ENCODE measurements at places on chromosomes 12 and 14.

GRCh38 chr14:59776468-59776867 lies 94.1 kb downstream of the RTN1 start:
- DNase-seq = no peak

DNA sequence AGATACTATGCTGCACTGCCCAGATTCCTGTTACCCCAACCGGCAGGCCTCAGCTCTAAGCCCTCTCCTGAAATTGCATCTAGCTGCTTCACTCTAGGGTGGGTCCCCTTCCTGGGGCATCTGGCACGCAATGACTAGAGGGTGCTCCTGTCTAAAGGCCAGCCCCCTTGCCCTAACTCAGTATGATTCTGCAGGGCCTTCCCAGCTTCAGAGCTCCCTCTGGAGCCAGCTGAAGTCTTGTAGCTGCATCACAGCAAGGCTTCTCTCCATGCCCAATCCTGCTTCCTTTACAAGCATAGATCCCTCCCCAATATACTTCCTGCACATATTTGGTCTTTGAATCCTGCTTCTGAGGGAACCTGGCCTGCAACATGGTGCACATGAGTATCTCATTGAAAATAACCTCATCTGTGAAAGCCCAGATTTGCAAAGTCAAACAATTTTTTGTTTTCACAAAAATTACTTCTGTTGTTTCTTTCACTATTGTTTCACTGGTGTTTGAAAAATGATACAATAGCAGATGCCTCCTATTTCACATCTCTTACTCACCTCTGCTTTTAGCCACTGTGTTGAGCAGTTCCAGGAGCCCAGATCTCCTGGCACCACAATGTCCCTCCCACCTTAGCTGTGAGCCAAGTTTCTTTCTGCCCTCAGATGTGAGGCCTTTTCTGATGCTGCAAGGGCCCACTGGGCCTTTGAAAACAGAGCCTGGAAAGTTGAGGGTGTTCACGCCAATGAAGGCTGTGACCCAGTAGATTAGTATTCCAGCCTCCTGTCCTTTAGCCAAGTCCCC lies 169.5 kb upstream of the EGLN3 start:
- no peak for DNase-seq

- no peak for DNase-seq
These were observed 314.2 kb downstream of the EGLN3 start for GRCh38 chr14:33636716-33637115.

GRCh38 chr14:106346534-106347290 lies 820.3 kb downstream of the TMEM121 start:
- no peak for DNase-seq

DNA sequence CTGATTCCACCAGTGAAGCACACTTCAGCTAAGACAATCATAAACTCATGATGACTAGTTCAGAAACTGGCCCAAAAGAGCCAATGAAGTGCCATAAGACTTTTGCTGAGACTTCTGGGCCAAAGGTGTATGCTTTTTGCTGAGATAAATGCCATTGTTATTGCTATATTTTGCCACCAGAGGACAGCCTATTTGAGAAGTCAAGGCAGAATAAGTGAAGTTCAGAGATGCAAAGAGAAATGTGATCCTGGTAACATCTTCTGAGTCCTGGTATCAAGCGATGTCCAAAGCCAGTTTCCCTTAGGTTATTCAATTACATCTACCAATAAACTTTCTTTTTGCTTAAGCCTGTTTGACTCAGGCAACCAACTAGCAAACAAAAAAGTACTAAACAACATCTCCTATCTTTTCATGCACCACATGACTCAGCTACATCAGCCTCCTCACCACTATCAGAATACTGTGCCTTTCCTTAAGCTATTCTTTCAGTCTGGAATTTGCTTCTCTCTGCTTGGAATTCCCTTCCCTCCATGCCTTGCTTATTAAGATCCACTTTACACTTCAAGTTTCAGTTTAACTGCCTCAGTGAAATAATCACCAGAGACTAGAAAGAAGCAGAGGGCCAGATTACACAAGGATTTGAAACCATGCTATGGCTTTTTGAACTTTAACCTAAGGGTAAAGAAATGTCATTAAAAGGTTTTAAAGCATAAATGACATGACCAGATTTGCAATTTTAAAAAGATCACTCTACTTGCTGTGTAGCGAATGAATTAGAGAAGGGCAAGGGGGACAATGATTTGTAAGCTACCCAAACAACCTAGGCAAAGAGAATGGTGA lies 14.0 kb downstream of the CRY1 start:
- no peak for DNase-seq

DNA sequence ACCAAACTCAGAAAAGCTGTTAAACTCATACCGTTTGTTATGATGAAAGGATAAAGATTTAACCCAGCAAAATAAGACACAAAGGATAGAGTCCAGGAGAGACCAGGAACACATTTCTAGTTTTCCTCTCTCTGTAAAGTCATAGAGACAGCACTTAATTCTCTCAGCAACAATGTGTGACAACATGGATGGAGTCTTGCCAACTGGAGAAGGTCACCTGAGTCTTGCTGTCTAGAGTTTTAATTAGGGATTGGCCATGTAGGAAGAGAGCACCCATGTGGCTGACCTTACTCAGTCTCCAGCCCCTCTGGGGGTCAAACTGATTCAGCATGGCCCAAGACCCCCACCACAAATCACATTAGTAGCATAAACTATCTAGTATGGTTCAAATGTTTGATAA lies 151.0 kb upstream of the ATF7IP start:
- DNase-seq = no peak

DNA sequence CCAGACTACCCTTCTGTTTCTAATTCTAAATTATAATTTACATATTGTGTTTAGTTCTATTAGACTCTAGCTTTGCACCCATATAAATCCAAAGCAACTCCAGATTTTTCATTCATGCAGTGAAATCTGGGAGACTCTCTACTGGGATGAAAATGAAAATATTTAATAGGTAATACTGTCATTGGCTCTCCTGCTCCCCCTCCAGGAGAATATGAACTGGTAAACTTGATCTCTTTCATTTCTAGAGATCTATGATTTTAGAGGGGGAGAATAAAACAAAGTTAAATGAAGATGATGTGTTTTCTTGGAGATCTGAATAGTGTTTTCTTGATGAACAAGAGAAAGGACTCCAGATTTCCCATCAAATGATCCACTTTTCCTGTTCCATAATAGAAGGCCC lies 104.3 kb upstream of the TMCC3 start:
- no peak for DNase-seq

- no peak for DNase-seq
These were observed 10.7 kb downstream of the TMBIM4 start for GRCh38 chr12:66159123-66159522.

Measured in SK-N-MC (cell line).